Natural killer cell (primary cell): ENCODE measurements at places on chromosomes 5 and 9.

DNA sequence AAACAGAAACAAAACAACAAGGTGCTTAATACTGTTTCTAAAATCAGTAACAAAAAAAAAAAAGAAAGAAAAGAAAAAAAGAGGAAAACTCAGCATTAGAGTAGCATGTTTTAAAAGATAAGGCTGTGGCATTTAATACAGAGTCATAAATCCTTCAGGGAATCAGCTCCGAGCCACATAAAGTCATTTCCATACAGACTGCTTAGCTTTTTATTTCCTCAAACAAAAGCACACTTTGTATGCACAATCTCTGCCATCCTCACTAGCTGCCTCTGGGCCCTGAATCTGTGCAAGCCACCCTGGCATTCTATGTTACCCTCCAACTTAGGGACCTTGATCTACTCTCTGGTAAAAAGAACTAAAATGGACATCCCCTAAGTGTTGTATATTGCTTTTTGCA lies 87.6 kb downstream of the SEMA6A start:
- no peaks in the 10 kb centered on the region for H3K4me1 ChIP-seq
- H3K4me3 ChIP-seq: no peak overlapping the region
- DNase-seq: no peak

DNA sequence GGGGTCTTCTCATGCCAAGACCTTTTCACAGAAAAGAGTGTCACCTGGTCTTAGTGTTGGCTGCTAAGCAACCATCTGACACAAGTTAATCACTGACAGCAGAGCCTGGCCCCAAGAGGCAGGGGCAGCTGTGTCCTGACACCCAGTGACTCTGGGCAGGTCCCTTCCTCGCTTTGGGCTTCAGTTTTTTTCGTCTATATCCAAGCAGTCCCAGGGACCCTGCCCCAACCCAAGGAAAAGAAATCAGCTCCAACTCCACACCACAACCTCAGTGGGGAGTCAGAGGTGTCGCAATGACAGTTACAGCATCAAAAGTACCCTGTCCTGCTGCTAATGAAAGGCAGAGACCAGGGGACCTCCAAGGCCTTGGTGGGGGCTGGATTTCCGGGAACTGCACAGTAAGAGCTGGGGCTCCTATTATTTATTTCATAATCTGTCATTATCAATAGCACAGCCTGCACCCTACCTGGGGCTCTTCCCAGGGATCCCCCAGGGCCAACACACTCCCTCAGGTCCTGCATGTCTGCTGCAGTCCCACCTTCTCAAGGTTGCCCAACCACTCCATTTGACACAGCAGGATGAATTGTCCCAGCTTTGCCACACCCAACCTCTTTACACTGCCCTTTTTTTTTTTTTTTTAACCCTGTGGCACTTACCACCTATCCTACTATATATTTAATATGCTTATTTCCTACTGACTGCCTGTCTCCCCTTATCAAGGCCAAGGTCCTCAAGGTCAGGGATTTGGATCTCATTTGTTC lies 9.4 kb downstream of the ANKS6 start:
- no peak for DNase-seq
- peaks cover 2% of the 10 kb centered on the region for H3K36me3 ChIP-seq
- no peak overlapping the region for H3K27ac ChIP-seq

GRCh38 chr5:646396-647201 lies 34.5 kb downstream of the CEP72 start:
- H3K4me1 ChIP-seq: no peaks in the 10 kb centered on the region
- H3K4me3 ChIP-seq: no peak overlapping the region
- peaks cover 2% of the 10 kb centered on the region for H3K36me3 ChIP-seq
- H3K27ac ChIP-seq: no peak overlapping the region

DNA sequence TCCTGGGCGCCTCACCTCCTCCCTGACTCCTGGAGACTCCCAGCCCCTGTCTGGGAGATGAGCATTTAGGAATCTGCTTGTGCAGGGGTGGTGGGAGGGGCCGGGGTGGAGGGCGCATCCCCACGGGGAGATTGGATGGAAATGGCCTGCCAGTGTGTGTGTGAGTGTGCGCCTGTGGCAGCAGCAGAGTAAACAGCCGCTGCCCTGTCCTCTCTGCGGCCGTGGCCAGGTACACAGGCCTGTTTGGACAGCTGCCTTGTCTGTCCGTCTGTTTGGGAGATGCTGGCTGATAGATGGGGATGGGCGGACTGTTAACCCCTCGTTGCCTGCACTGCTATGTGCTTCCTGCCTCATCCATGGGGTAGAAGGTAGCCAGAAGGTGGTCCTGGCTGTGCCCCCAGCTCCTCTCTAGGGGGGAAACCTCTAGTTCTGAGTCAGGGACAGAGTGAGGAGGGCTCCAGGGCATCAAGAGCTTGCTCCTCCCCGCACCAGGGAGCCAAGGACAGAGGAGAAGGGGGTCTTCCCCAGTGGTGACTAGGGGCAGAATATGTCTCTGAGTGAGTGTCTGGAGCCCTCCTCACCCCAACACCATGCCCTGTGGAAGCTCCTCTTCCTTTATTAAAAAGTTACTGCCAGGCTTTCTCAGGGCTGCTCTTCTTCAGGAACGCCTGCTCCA lies 60.1 kb downstream of the LMX1B start:
- no peak for DNase-seq
- no peak overlapping the region for H3K27ac ChIP-seq
- no peak overlapping the region for H3K4me3 ChIP-seq
- no peaks in the 10 kb centered on the region for H3K4me1 ChIP-seq
- peaks cover 50% of the 10 kb centered on the region for H3K27me3 ChIP-seq
- H3K36me3 ChIP-seq: no peaks in the 10 kb centered on the region

- H3K27me3 ChIP-seq: no peaks in the 10 kb centered on the region
- H3K27ac ChIP-seq: no peak overlapping the region
- H3K4me1 ChIP-seq: no peaks in the 10 kb centered on the region
- no peaks in the 10 kb centered on the region for H3K36me3 ChIP-seq
Measured at GRCh38 chr9:24502206-24502937, 43.3 kb downstream of the IZUMO3 start.

GRCh38 chr9:33439731-33440130 lies 7.7 kb downstream of the AQP3 start:
- no peaks in the 10 kb centered on the region for H3K27me3 ChIP-seq
- H3K4me3 ChIP-seq: no peak overlapping the region
- no peaks in the 10 kb centered on the region for H3K36me3 ChIP-seq
- DNase-seq: no peak
- no peaks in the 10 kb centered on the region for H3K4me1 ChIP-seq
- H3K27ac ChIP-seq: no peak overlapping the region

DNA sequence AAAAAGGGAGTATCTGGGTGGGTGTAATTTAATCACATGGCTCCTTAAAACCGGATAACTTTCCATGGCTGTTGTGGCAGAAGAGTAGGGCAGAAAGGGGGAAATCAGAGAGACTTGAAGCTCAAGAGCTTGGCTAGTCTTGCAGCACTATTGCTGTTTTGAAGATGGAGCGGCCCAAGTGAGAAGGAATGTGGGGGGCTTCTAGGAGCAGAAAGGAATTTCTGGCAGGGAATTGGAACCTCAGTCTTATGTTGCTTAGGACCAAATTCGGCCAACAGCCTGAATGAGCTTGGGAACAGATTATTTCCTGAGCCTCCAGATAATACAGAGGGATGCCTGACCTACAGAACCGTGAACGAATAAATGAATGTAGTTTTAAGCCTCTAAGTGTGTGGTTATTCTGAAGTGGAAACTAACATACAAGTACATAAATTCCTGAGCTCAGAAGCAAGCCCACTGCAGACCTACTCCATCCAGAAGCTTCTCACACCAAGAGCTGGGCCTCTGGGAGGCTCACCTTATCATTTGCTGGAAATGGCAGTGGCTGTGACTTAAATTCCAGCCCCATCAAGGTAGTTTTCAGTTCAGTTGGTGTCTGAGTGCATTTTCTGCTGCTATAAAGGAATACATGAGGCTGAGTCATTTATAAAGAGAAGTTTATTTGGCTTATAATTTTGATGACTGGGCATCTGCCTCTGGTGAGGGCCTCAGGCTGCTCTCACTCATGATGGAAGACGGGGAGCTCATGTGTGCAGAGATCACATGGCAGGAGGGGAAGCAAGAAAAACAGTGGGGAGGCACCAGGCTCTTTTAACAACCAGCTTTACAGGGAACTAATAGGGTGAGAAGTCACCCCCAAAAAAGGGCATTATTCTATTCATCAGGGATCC lies 15.3 kb upstream of the TMEM174 start:
- no peak overlapping the region for H3K4me3 ChIP-seq
- no peak for DNase-seq
- H3K4me1 ChIP-seq: peaks cover 17% of the 10 kb centered on the region
- no peak overlapping the region for H3K27ac ChIP-seq
- H3K36me3 ChIP-seq: no peaks in the 10 kb centered on the region

DNA sequence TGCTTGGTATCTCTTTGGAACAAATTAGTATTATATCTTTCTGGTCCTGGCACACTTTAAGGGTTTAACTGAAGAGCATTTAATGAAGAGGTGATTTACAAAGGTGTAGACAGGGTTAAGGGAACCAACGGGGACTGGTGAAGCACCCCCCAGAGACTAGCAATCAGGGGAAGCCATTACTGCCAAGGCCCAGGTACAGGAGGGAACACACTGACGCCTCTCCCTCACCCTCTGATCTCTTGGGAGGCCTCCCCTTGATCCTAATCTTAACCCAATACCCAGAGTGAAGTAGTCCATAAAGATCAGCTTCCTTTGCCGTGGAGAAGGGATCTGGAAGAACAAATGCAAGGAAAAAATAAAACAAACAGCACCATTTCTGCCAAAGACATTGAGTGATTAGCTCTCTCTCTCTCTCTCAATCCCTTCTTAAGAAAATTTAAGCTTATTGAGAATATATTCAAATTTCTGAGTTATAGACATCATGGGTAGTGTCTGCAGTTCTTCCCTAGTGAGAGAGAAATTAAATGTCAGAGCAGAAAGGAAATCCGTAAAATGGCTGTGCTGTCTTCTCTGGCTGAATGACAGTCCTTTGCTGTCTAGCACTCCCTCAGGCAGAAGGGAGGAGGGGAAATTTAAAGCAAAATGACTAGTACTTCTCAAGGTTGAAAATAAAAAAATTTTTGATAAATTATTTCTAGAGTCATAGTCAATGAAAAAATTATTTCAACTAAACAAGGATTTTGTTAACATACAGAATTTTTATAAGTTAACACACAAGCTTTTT lies 20.0 kb downstream of the F2R start:
- H3K27me3 ChIP-seq: no peaks in the 10 kb centered on the region
- H3K4me3 ChIP-seq: no peak overlapping the region
- peaks cover 64% of the 10 kb centered on the region for H3K4me1 ChIP-seq
- H3K36me3 ChIP-seq: peaks cover 7% of the 10 kb centered on the region

GRCh38 chr9:70422371-70423043 lies 8.1 kb upstream of the KLF9 start:
- H3K4me3 ChIP-seq: no peak overlapping the region
- H3K36me3 ChIP-seq: no peaks in the 10 kb centered on the region
- peaks cover 36% of the 10 kb centered on the region for H3K4me1 ChIP-seq
- H3K27ac ChIP-seq: no peak overlapping the region

DNA sequence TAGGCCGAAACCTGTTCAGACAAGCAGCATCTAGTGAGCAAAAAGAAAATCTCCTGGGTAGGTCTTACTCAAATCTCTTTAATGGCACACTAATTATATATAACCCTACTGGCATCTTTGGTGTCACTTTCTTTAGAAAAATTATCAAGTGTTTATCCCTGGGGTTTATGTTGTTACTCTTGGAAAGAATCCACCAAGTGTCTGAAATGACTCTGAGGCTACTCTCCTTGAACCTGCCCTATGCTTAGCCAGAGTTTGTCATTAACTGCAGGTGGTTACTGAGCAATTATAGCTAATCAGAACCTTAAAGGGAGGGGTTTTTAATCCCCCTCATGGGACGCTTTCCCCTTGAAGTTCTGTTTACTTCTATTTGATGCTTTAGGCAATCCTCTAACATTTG lies 381.9 kb downstream of the PLK2 start:
- DNase-seq: no peak
- no peaks in the 10 kb centered on the region for H3K36me3 ChIP-seq
- no peaks in the 10 kb centered on the region for H3K4me1 ChIP-seq
- H3K27ac ChIP-seq: no peak overlapping the region
- H3K27me3 ChIP-seq: no peaks in the 10 kb centered on the region
- H3K4me3 ChIP-seq: no peak overlapping the region

DNA sequence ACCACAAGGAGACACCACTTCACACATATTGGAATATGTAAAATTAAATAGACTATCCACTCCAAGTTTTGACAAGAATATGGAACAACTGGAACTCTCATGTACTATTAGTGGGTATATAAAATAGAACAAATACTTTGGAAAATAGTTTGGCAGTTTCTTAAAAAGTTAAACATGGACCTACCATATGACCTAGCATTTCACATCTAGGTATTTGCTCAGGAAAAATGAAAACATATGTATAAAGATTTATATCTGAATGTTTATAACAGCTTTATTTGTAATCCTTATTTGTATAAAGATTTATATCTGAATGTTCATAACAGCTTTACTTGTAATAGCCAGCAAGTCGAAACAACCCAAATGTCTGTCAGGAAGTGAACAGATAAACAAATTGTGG lies 49.2 kb downstream of the ERP44 start:
- H3K4me1 ChIP-seq: no peaks in the 10 kb centered on the region
- H3K4me3 ChIP-seq: no peak overlapping the region
- no peak for DNase-seq
- peaks cover 34% of the 10 kb centered on the region for H3K36me3 ChIP-seq
- H3K27ac ChIP-seq: no peak overlapping the region
